ENCODE measurements at places on chromosomes 1 and 21.

DNA sequence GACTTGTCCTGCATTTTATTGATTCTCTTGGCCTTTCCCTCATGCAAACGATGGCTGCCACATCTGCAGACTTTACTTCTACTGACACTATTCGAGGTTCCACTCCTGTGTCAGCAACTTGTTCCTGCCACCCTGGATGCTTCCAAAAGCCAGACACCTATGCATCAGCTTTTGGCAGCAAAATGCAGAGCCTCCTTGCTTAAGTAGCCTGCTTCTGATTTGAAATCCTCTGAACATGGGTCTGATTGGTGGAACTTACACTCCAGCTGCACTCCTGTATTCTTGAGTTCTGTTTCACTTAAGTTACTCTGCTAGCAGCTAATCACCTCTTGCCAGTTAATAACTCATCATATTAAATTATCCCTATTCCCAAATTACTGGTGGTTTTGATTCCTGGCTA, 152.1 kb upstream of the FMN2 start:
- no peak for DNase-seq

GRCh38 chr1:6448749-6449631, 17.0 kb downstream of the TNFRSF25 start:
- DNase-seq, result no peak

DNA sequence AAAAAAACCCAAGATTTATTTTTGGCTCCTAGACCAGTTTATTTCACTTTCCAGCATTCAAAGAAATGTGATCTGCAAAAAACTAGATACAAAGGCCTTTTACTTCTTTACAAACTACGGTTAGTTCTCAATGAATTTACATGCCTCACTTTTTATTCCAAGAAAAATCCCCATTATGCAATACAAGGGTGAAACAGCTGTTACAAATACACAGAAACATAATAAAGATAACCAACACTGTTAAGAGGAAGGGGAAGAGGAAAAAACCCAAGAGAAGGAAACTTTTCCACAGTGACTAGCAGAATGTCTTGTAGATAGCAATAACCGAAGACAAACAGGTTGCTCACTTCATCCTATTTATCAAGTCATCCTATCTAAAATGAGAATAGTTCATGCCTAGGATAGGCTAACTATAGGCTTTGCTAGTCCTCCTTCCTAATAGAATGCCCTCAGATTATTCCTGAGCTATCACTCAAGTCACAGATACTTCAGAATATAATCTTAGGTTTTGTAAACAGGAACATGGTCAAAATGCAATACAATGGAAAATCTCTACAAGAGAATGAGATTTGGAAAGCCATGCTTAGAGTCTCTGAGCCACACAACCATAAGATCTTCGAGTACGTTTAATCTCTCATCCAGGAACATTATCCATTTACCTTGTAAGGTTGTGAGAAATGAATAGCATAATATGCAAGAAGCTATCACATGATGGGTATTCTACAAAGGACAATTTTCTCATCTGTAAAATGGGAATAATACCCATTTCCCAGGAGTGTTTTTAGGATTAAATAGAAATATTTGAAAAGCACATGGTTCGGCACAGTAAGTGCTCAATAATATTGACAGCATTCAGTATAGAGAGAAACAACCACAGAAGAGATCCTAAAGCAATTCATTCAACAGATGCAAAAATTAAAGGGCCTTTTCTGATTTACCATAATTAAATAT, 5.4 kb downstream of the PNRC2 start:
- no peak for DNase-seq

- DNase-seq, result no peak
Measured at GRCh38 chr1:46080257-46080656, 52.2 kb downstream of the PIK3R3 start.

DNA sequence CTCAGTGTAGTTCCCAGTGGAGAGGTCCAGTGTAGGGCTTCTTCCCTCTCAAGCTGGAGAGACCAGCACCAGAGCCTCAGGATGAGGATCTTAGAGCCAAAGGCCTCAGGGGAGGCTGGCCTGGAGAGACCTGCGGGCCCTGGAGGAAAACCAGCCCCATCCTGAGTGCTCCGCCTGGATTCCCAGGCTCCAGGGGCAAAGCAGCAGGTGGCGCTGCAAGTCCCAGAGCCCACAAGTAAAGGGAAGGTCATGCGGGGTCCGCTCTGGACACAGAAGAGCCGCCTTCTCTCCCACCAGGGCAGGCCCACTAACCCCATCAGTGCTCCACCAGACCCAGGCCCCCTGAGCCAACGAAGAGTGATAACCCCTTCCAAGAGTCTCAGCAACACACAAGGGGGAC, 22.7 kb downstream of the PGBD5 start:
- no peak for DNase-seq

DNA sequence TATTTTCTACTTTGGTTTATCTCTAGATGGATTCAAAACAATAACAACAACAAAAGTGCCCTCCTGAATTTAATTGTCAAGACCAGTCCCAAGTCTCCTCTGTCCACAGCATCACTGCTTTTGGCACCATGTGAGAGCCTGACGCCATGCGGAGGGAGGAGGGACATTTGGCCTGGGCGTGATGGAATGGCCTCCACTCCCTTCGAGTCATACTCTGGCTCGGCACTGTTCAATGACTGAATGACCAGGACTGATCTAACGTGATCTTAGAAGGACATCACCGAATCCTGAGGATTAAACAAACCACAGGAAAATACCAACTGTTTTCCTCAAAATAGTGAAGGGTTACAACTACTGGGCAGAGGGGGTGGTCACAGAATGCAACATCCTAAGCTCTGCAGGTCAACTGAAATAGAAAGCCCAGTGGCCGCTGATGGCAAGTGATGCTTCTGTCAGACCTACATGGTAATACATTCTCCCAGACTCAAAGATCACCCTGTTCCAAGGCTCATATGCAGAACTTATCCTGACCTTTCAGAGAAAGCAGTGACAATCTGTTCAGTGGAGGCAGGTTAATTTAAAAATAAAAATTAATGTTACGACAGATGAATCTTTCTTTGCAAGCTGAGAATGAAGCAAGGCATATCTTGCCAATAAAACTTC, 19.1 kb downstream of the SRSF4 start:
- DNase-seq, result no peak

DNA sequence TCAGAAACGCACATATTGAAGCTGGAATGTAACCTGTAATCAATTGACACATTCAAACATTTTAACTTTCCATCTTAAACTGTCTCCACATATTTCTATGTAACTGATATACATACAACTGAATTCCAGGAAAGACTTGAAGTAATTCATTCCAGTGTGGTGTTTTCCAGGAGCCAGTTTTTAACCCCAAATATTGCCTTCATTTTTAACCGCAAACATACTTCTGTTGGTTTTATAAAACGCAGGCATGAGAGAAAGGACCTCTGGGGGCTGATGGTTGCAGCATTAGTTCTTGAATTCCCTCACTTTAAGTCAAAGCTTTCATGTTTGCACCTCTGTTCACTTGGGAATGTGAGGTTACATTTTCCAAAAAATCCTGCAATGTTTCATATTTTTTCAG, 204.1 kb downstream of the CRB1 start:
- no peak for DNase-seq

GRCh38 chr1:225674381-225674780, 21.5 kb upstream of the ENAH start:
- no peak for DNase-seq

DNA sequence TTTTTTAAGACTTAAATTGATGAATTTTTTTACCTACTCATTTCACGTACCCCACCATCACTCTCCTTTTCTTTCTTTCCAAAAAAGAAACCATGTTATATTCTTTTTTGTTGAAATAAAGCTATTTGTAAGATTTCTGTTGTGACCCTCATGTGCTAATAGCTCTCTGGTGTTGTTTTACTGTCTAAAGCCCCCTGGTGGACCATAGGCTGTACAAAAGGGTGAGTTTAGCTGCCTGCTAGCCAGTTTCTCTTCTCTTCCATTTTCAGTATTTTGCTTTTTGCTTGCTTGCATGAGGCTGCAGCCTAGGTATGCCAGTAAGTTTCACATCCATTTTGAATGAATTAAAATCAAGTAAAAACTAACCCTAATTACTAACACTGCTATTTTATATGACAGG, 15.6 kb upstream of the VAMP3 start:
- no peak for DNase-seq
